Pancreas (tissue), 10 donors: ENCODE measurements at places on chromosomes 12 and 14. TPM values are rescaled to one million over a fixed set of nuclear protein-coding genes. Genes with fewer than 3 reads are reported as not detected.

DNA sequence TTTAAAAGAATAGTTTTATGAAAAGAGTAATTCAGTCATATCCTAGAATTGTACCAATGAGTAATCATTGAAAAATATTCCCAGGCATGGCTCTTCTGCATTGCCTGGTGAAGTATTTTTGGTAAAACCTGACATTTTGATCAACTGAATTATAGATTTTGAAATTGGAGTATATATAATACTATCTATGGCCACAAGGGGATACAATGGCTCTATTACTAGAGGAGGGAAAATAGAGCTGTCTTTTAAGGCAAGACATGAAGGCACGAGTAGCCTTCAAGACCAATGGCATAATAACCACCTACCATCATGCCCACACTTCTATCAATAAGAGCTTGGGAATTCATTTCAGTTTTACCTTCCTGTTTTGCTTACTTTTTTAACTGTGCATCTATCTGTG is 1241.4 kb upstream of the TMEM132C start:
- DNase-seq: no peak
- no peak overlapping the region for H3K27ac ChIP-seq
- H3K27me3 ChIP-seq: no peaks in the 10 kb centered on the region
- no peaks in the 10 kb centered on the region for H3K4me1 ChIP-seq
- H3K4me3 ChIP-seq: no peak overlapping the region

- peak overlapping the region; percentile 4 for H3K27ac ChIP-seq
- no peaks in the 10 kb centered on the region for H3K4me1 ChIP-seq
- DNase-seq: peak; percentile 45
- no peaks in the 10 kb centered on the region for H3K27me3 ChIP-seq
Observed at GRCh38 chr12:52175371-52176350, 16.2 kb downstream of the KRT80 start.

- H3K27me3 ChIP-seq: no peaks in the 10 kb centered on the region
- DNase-seq: no peak
- no peaks in the 10 kb centered on the region for H3K4me1 ChIP-seq
- H3K4me3 ChIP-seq: no peak overlapping the region
- H3K27ac ChIP-seq: no peak overlapping the region
- no peaks in the 10 kb centered on the region for H3K36me3 ChIP-seq
Observed at GRCh38 chr14:94649543-94650443, 37.6 kb downstream of the SERPINA3 start.

DNA sequence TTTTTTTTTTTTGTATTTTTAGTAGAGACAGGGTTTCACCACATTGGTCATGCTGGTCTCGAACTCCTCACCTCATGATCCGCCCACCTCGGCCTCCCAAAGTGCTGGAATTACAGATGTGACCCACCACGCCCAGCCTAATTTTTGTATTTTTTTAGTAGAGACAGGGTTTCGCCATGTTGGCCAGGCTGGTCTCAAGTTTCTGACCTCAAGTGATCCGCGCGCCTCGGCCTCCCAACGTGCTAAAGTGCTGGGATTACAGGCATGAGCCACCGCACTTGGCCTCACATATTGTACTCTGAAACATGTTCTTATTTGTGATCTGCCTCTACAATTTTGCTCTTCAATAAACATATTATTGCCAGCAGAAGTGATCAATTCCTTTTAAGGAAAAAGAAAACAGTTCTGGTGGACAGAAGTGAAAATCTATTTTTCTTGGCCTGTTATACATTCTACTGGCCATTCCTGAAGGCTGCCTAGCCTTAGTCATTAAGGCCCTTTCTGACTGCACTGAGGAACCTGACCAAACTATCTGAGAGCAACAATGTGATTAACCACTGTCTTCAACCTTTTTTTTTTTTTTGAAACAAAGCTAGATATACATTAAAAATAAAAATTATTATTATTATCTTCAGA is 36.1 kb downstream of the SNX6 start:
- H3K36me3 ChIP-seq: peaks cover 17% of the 10 kb centered on the region
- H3K4me3 ChIP-seq: no peak overlapping the region
- no peaks in the 10 kb centered on the region for H3K27me3 ChIP-seq
- H3K4me1 ChIP-seq: no peaks in the 10 kb centered on the region

- DNase-seq: no peak
- no peak overlapping the region for H3K4me3 ChIP-seq
- H3K36me3 ChIP-seq: peaks cover 4% of the 10 kb centered on the region
- no peaks in the 10 kb centered on the region for H3K27me3 ChIP-seq
- peaks cover 15% of the 10 kb centered on the region for H3K4me1 ChIP-seq
Observed at GRCh38 chr14:77120771-77121743, 20.5 kb downstream of the ZDHHC22 start.

DNA sequence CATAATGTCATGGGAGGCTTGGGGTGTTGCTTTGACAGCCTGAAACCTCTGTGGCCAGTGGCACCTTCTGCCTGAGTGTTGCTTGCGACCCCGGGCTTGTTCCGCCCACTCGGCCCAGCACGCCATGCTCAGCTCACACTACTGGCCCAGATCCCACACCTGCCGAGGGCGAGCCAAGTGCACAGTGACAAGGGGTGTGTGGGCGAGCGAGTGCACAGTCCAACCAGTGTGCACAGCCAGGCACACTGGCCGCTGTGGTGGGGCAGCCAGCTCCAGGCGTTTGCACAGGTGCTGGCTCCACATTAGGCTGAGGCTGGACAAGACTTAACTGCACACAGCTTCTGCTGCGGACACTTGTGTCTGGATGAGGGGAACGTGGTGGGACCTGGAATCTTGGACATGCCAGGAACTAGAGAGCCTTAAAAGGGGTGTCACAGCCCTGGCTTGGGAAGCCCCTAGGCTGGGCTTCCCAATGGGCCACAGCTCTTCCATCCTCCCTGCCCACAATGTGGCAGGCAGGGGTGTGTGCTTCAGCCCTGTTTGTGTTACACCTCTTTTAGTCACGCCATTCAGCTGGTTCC is 609.2 kb upstream of the FOXG1 start:
- H3K27ac ChIP-seq: no peak overlapping the region
- no peak for DNase-seq
- H3K4me3 ChIP-seq: no peak overlapping the region
- H3K27me3 ChIP-seq: no peaks in the 10 kb centered on the region
- H3K4me1 ChIP-seq: no peaks in the 10 kb centered on the region

DNA sequence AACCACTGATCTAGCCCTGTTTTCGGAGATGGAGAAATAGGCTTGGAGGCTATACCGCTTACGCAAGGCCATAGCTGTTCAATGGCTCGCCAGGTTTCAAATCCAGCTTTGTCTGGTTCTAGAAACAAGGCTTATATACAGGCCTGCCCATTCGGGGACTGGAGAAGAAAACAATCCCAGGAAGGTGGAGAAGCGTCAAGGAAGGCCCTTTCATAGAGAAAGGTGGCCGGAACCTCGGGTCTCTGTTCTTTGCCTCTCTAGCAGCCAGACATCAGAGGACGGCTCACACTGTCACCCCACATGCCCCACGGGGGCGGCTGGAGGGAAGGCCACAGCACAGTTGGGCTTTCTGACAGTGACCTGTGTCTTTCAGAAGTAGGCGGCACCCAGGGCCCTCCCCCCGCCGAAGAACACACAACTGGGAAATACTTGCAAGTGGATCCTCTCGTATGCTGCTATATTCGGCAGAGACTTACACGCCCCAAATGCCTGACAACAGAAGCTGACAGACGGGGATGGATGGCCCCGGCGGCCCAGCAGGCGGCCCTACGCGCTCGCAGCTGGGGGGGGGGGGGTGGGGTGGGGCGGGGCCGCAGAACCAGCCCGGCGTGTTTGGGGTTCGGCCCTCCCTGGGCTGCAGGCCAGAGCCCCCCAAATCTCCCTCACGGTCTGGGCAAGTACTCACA is 4.5 kb upstream of the SETD1B start:
- no peaks in the 10 kb centered on the region for H3K27me3 ChIP-seq
- peak overlapping the region; percentile 99 for H3K27ac ChIP-seq
- no peak for DNase-seq
- H3K4me1 ChIP-seq: peaks cover 45% of the 10 kb centered on the region

DNA sequence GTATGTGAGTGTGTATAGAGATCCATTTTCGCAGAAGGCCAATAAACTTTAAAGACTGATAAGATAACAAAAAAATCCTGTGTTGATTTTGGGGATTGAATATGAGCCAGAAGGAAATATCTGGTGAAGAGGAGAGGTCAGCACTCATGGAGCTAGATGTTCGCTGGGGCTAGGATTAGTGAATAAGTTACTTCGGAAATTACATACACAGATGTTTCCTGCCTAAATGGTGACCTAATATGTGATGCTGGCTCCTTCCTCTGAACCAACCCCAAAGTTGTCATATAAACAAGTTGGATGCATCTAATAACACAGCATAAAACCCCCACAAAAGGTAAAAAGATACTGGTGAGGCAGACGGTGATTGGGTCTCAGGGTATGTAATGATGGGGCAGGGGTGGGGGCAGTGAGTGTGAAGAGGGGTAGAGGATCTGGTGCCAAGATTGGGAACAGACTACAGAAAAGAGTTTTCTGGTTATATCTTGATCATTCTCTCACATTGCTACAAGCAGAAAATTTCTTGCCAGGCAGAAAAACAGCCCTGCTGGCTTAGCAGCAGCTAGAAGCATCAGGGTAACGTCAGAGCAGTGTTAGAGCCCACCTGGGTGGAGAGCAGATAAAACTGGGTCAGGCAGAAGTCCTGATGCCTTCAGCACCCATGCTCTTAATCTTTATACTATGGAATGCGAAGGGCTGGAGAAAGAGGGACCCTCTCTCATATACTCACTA is 140.4 kb upstream of the GZMB start:
- no peak overlapping the region for H3K4me3 ChIP-seq
- H3K27me3 ChIP-seq: no peaks in the 10 kb centered on the region
- no peaks in the 10 kb centered on the region for H3K4me1 ChIP-seq
- no peaks in the 10 kb centered on the region for H3K36me3 ChIP-seq

DNA sequence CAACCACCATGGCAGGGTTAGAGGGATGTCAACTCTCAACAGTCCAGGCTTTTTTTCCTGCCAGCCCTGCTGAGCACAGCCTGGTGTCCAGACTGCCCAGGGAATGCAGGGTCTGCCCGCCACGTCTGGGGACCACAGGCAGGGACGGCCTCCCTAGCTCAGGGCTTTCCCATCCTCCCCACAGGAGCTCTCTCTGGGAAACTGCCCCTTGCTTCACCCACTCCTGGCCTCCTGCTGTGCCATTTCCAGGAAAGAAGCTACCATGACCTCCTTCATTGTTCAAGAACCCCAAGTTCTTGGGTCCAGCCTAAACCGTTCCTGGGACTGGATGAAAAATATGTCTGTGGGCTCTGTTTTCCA is 4.8 kb downstream of the SCNN1A start:
- peak overlapping the region; percentile 80 for H3K27ac ChIP-seq
- no peak for DNase-seq
- H3K36me3 ChIP-seq: no peaks in the 10 kb centered on the region
- no peaks in the 10 kb centered on the region for H3K27me3 ChIP-seq
- no peaks in the 10 kb centered on the region for H3K4me1 ChIP-seq
- no peak overlapping the region for H3K4me3 ChIP-seq

DNA sequence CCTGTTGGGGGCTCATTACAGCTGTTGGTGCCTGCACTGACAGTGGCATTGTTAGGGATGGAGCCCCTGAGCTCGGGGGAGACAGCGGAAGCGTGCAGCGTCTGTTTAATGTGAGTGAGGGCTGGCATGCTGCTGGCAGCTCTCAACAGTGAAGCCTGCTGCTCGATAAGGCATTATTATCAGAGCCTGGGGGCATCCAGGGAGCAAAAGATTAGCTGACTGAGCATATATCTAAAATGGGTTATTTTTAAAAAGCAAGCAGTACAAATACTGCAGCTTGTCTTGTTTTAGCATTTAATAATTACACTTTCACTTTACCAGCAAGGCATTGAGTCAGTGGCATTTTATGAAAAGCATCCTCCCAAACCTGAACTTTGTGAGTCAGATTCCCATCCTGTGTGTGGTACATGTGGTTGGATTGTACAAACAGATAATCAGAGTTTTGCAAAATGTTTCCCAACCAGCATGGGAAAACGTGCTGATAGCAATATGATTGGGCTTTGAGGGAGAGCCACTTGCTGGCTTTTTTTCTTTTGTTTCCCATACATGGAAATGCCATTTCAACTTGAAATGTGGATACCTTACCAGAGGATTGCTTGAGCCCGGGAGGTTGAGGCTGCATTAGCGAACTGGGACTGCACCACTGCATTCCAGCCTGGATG is 150.8 kb downstream of the PRKCH start:
- no peak overlapping the region for H3K4me3 ChIP-seq
- H3K4me1 ChIP-seq: no peaks in the 10 kb centered on the region
- peak overlapping the region; percentile 74 for H3K27ac ChIP-seq
- H3K27me3 ChIP-seq: no peaks in the 10 kb centered on the region
- no peaks in the 10 kb centered on the region for H3K36me3 ChIP-seq
- DNase-seq: no peak

DNA sequence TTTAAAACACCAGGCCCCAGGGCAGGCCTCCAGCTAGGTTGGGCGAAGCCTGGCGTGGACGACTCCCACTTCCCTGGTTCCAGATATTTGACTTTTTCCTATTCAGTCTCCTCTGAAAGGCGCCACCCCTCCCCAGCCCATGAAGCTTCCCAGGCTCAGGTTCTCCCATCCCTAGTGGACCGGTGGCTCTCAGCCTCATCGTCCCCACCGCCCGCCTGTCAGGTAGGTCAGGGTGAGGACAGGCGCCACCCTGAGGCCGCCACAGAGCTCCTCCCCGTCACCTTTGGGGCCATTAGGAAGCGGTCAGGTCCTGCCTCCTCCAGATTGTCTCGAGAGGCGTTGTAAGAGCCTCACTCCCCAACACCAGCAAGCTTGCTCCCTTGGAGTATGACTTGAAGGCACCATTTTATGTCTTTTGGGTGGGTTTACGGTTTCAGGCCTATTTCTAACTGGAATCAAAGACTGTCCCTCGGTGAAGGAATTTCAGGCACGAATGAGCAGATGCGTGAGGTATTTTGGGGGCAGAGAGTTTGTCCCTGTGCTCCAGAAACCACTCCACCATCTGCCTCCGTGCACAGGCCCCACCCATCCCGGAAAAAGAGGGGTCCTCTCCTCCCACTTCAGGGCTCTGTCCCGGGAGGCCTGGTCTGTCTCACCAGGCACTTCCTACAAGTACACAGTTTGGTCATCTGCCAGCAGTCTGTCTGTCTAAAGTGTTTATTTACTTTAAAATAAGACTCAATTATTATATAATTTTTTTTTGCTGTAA is 55.6 kb downstream of the TSPAN9 start:
- H3K27me3 ChIP-seq: no peaks in the 10 kb centered on the region
- DNase-seq: no peak
- H3K36me3 ChIP-seq: no peaks in the 10 kb centered on the region
- no peaks in the 10 kb centered on the region for H3K4me1 ChIP-seq
- H3K27ac ChIP-seq: no peak overlapping the region
- H3K4me3 ChIP-seq: no peak overlapping the region

DNA sequence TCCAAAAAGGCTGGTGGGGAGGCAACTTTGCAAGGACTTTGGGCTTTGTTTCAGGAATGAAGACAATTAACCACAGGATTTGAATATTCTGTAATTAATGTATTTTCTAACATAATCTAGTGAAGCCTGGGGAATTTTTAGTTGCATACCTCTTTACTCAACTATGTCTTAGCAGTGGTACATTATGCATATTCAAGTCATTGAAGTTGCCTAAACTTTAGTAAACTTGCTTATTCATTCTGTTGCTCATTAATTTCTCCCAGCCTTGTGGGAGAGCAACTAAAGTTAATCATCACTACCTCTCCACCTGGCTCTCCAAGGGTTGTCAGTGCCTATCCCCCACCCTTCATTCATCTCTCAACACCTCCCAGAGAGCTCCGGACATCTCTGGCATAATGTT is 54.2 kb downstream of the IFNG-AS1 start:
- no peak overlapping the region for H3K4me3 ChIP-seq
- H3K4me1 ChIP-seq: no peaks in the 10 kb centered on the region
- H3K27ac ChIP-seq: no peak overlapping the region
- H3K27me3 ChIP-seq: no peaks in the 10 kb centered on the region
- DNase-seq: no peak

The INHBC gene
- not detected for total RNA-seq

The SPIC gene
- not detected for total RNA-seq

The SCARB1 gene
- 6.6 TPM for total RNA-seq

The KRT6A gene
- total RNA-seq: 2.2 TPM

The RILPL1 gene
- 3.8 TPM for total RNA-seq
